Omental fat pad (tissue), 4 donors: ENCODE measurements at places on chromosomes 4 and X. TPM values are rescaled to one million over a fixed set of nuclear protein-coding genes. Genes with fewer than 3 reads are reported as not detected.

Gene FREM3
- total RNA-seq, result not detected

Gene HS6ST2
- 0.46 TPM for total RNA-seq

Gene DDX53
- not detected for total RNA-seq

Gene GAGE12J
- not detected for total RNA-seq

Gene UGT8
- total RNA-seq, result 0.12 TPM

Gene KLHL8
- total RNA-seq, result 12.0 TPM

Gene ACE2
- 21.0 TPM for total RNA-seq

Gene SGMS2
- total RNA-seq, result 473 TPM

GRCh38 chrX:40173143-40174000 lies 75.6 kb upstream of the BCOR start:
- no peak for DNase-seq

- DNase-seq, result no peak
These were observed 635.2 kb upstream of the FRG1 start for GRCh38 chr4:189305500-189305899.

DNA sequence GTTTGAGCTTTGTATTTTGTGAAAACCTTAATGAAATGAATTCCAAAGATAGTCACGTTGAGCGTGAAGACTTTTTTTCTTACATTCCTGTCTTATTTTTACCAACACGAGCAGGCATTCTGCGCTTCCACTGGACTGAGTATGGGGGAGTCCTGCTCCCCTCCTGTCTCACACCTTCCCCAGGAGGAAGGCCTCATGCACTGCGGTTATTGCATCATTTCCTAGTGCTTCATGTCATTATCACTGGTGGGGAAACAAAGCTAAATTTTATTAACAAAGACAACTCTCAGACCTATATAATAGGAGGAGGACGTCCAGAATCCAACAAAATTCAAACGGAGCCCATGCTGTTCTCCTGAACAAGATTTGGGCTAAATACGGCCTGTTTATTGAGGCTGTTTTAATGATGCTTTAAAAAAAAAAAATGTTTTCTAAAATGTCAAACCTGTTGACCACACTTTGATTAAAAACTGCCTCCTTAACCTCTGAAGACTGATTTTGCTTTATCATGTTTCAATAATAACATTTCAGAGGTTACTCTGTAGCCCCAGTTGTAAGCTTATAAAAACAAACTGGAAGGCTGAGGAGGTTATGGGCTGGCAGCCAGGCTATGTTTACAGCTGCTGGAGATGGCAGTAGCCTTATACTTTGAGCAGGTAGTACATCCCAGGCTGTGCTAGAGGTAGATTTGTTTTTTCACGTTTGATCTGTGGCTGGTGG lies 118.0 kb downstream of the SOWAHB start:
- DNase-seq, result no peak

GRCh38 chr4:147736458-147736857 lies 4.6 kb downstream of the ARHGAP10 start:
- no peak for DNase-seq

GRCh38 chr4:174860588-174860987 lies 31.5 kb upstream of the GLRA3 start:
- DNase-seq, result no peak

DNA sequence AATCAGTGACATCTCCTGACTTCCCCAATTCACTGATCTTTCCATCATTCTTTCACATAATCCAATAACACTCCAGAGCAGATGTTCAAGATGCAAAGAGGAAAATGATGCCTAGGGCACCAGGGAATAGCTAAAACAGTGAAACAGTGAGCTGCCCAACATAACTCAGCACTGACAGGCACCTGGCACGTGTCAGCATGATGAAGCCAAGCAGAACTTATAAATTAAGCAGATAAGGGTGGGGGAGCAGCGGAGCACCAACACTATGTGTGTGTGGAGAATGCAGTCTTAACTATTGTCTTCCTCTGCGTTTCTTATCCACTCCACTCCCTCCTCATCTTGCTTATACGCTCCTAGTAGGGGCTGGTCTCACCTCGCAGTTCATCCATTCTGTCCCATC lies 89.4 kb downstream of the AMMECR1 start:
- DNase-seq, result no peak

GRCh38 chr4:1579001-1579900 lies 104.9 kb downstream of the FAM53A start:
- peak; percentile 42 for DNase-seq

GRCh38 chr4:111506706-111507105 lies 638.5 kb upstream of the FAM241A start:
- DNase-seq, result no peak

DNA sequence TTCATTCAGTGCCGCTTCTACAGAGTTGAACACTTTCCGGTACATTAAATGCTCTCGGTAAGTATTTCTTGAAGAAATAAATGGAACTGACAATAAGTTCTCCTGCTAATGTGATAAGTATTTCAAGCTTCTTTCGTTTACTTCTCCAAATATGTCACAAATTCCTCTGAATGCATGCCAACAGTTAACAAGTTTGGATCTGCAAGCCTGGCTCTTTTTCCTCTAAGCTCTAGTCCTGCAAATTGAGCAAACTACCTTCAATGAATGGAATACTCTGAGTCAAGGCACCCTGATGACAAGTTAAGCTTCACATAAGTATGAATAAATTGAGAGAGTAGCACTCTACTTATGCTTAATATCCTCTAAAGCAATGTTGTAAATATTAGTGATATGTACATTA lies 403.6 kb downstream of the PDGFC start:
- no peak for DNase-seq

- DNase-seq, result no peak
These were observed 1536.4 kb downstream of the TECRL start for GRCh38 chr4:62872856-62873255.

GRCh38 chrX:85244450-85245211 lies 840 bp downstream of the ZNF711 start:
- DNase-seq, result no peak

DNA sequence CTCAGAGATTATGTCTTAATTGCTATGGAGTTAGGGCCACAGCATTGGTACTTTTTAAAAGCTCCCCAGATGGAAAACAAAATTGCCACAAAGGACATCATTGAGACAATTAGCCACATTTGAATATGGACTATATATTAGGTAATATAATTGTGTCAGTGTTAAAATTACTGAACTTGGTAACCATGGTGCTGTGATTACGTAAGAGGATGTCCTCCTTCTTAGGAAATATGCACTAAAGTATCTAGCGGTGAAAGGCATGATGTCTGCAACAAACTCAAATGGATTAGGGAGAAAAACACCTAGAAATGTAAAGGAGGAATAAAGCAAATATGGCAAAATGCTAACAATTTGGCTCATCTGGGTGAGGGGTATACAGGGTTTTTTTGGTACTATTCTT lies 89.9 kb upstream of the PAK3 start:
- no peak for DNase-seq

DNA sequence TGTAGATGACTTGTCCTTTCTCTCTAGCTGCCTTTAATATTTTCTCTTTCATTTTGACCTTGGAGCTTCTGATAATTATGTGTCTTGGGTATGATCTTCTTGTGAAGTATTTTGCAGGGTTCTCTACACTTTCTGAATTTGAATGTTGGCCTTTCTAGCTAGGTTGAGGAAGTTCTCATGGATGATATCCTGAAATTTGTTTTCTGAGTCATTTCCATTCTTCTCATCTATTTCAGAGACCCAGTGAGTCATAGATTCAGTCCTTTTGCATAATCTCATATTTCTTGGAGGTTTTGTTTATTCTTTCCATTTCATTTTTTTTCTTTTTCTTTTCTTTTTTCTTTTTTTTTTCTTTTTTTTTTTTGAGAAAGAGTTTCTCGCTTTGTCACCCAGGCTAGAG lies 585.7 kb upstream of the PABPC4L start:
- no peak for DNase-seq

- DNase-seq, result no peak
These were observed 8.0 kb downstream of the SFRP2 start for GRCh38 chr4:153780876-153781275.
